ENCODE measurements at places on chromosomes 1 and 21. TPM values are rescaled to one million over a fixed set of nuclear protein-coding genes. Genes with fewer than 3 reads are reported as not detected.

DNA sequence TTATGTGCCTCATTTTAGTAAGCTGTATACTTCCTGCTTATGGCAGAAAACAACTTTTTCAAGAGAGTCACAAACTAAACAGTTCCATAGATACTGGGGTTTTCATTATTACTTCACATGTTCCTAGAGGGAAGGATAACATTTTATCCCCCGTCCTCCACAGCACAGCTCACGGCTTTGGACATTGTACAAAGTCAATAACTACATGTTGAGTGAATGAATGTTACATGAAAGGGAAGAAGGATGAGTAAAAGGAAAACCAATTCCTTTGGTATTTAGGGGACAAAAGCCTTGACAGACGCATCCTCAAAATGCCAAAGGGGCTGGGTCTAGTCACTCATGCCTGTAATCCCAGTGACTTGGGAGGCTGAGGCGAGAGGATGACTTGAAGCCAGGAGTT, 14.8 kb downstream of the PI4KB start:
- DNase-seq, result no peak

Gene S100A13
- total RNA-seq, result 43.9 TPM

- DNase-seq, result no peak
Measured at GRCh38 chr1:156691191-156691590, 14.0 kb upstream of the NES start.

DNA sequence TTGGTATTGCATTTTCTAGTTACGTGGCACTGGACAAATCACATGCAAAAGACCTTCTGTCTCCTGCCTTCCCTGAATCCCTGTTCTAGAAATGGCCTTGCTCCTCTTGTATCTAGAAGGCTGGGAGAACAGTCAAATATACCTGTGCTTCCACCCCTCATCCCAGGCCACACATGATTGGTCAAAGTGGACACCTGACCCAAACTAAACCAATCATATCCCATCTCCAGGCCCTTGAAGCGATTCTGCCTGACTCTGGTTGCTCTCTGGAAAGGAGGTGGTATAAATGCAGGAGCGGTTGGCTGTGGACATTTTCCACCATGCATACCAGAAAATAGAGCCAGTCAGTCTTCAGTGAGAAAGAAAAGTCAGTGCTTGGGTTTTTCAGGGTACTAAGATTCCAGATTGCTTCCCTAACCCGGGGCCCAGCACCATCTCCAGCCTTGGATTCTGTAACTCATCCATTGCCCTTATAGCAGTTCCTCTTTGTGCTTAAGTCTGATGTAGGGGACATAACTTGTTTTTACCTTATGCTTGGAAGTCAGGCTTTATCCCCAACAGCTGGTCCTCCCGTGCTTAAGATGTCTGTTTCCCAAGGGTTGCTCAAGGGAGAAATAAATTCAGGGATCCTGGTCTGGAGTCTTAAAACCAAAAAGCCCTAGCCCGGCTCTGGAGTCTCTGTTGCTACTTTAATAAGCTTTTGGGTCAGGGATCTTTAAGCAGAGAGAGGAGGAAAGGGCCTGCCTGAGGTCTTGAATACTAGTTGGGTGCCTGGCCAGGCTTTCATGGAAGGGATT, 7.7 kb upstream of the PHC2 start:
- no peak for DNase-seq

GRCh38 chr1:223244366-223245103, 101.5 kb upstream of the TLR5 start:
- DNase-seq, result no peak

Gene ZBTB37
- total RNA-seq, result 12.0 TPM

DNA sequence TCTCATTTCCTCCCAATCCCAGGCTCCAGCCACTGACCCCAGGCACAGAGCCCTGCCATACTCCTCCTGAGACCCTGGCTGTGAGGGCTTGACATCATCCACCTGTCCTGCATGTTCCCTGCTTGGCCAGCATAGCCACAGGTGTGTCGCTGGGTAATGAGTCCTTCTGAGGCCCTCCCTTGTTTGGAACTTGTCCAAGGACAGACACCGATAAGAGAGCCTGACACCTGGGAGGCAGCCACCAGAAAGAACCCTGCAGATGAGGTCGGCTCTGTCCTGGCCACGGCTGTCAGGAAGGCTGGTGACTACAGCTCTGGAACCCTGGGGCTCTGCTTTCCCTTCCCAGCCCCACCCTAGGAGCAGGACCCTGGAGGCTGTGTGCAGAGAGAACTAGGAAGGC, 34.6 kb downstream of the TMEM63A start:
- peak; percentile 82 for DNase-seq

DNA sequence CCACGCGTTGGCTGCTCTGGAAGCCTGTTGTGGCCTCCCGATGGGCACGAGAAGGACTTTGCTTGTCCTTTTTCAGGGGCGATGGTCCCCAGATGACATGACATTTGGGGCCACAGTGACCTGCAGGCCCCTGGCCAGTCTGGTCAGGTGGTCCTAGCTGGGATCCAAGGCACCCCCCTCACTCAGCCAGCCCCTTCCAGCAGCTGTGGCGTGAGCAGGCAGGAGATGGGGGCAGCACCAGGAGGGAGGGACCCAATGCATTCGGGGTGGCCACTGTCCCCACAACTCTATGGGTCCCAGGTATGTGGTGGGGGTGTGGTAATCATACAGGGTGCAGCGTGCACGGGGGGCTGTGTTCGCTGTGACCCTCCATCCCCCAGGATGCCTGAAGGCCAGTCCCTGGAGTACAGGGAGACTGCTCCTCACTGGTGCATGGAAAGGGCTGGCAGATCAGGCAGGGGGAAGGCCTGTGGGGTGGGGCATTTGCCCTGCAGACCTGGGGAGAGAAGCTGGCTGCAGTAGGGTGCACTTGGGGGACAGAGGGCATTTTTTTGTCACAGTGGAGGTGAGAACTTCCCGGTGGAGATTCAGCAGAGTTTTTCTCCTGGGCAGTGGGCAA, 31.7 kb downstream of the WNT3A start:
- DNase-seq, result peak; percentile 31

Gene CELA2A
- not detected for total RNA-seq

DNA sequence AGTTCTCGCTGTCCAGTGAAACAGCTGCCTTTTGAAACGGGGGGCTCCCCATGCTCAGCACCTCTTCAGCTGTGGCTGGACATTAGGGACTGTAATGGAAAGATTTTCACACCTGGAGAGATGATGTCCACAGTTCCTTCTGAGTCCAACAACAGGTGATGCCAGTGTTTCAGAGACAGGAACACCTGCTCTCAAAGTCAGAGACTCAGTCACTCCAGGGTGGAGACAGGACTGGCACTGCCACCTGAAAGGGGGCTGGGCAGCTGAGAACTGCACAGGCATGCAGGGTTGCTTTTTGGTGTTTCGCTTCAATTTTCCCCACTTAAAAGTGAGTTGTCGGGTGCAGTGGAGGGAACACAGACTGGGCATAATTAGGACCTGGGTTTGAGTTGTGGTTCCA, 124.8 kb downstream of the GALNT2 start:
- DNase-seq, result no peak

DNA sequence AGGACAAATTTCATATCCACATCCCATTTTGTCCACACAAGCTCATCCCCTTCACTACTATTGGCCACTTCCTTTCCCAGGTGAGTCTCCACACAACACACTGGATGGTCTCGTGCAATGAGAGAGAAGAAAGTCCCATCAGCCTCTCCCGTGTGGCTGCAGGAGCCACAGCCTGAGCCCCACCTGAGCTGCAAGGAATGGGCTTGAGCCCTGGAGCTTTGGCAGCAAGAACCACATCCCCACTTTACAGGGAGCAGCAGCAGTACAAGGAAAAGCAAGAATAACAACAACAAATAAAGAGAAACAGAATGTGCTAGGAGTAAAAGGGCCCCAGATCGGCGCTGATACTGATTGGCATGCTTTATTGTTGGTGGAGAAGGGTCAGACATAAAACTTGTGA, 117.7 kb downstream of the TPTE start:
- no peak for DNase-seq

DNA sequence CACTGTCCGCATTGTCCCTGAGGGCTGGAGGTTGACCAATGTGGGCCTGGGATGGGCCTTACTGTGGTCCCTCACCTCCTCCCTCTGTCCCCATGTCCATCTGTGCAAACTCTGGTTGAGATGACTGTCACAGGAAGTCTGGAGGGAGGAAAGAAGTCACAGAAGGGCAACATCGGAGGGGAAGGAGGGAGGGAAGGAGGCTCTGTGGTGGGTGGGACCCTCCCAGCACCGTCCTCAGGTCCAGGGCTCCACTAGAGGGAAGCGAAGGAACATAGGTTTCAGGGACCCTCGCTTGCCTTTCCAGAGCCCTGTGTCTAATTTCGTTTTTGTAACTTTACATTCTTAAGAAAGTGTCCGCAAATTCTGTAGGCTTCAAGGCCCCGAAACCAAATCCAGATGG, 111.3 kb upstream of the SLC44A3 start:
- no peak for DNase-seq

Gene LORICRIN
- not detected for total RNA-seq

Gene RGS16
- 1.3 TPM for total RNA-seq

DNA sequence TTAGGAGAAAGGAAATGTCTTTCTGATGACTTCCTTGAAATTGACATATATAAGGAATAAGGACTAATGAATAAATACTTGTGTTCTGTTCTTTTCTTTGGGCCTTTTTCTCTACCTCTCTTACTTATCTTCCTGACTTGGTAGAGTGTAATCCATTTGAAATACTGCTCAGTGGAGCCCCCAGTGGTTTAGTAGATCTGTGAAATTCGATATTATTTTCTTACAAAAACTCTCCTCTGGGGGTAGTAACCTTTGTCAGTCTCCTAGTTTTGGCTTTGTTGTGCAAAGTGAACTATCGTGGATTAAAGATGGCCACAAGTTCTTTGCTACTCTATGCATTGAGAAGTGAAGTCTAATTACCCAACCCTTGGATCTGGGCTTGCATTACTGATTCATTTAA, 48.8 kb downstream of the DUSP10 start:
- DNase-seq, result no peak

DNA sequence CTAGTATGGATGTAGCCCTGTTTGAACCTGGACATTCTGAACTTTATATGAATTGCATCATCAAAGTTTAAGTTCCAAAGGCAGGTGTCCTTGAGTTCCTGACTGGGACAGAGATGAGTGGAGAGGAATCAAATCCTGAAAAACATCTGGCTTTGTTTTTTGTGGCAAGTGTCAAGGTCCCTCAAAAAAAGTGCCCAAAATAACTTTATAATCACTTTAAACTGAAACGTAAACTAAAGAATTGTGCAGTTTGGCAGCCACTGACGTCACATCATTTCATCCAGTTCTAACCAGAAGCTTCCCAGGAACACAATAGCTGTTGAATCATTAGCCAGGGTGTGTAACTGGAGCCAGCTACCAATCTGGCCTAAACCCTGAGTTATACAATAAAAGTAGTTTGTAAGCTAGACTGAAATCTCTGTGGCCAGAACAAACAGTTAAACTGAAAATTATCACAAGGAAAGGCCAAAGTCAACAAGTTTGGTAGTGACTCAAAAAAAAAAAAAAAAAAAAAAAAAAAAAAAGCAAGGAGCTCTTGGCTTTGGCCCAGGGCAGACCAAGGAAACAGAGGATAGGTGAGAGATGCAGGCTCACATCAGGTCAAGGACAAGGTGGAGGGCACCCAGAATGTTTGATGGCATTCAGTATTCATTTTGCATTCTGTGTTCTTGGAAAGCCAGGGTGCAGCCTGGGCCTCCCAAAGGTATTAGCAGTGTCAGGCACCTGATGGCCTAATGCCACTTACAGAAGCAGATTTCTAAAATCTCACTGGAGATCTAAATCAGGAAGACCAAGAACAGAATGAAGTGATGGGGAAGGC, 74.3 kb downstream of the TNFSF18 start:
- DNase-seq, result peak; percentile 44

- no peak for DNase-seq
Measured at GRCh38 chr1:47213230-47213963, 18.6 kb downstream of the TAL1 start.

GRCh38 chr1:185880779-185881333, 146.7 kb downstream of the HMCN1 start:
- no peak for DNase-seq

GRCh38 chr1:200131551-200132125, 104.1 kb downstream of the NR5A2 start:
- DNase-seq, result no peak

DNA sequence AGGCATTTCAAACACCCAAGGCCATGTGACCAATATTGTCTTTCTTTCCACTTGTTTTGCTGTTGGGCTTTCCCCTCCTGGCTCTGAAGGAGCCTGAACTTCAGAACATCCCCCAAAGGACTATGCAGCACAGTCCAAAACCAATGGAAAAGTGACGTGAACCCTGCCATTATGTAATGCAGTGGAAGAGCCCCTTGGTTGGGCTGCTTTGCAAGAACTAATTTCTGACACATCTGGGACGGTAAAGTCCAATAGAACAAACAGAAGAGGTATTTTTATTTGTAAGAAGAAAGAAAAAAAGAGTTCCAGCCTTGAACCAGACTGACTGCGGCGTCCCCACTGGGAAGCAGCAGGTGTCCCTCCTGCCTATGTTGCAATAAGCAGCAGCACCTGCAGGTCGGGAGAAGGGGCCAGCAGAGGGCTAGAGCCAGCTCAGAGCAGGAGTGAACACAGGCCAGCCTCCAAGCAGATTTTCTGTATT, 116.7 kb downstream of the CDC7 start:
- DNase-seq, result peak; percentile 36

DNA sequence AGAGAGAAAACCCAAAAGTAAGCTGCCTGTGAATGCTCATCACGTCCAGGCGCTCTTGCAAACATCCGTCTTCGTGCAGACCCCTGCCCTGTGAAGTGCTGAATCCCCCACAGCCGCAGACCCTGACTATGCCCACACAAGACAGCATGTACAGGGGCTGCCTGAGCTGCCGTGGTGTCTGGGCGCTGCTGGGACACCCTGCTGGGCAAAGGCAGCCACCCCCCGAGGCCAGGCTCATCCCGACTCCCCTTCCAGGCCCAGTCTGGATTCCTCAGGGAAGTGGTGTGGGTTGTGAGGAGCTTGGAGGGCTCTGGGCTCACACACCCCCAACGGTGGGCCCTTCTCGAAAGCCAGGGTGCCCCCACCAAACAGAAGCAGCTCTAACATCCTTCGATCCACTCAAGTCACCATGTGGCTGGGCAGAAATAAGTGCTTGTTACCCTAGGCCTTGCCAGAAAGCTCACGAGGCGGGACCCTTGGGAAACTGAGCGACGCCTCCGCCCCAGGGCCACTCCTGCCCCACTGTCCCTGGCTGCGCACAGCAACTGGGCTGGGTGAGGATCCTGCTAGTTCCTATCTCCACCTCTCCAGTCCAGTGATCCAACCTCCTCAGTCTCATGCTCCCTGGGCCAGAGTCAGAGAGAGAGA, 4.8 kb upstream of the WNT9A start:
- DNase-seq, result peak; percentile 14

Gene TFF3
- 2,641 TPM for total RNA-seq

DNA sequence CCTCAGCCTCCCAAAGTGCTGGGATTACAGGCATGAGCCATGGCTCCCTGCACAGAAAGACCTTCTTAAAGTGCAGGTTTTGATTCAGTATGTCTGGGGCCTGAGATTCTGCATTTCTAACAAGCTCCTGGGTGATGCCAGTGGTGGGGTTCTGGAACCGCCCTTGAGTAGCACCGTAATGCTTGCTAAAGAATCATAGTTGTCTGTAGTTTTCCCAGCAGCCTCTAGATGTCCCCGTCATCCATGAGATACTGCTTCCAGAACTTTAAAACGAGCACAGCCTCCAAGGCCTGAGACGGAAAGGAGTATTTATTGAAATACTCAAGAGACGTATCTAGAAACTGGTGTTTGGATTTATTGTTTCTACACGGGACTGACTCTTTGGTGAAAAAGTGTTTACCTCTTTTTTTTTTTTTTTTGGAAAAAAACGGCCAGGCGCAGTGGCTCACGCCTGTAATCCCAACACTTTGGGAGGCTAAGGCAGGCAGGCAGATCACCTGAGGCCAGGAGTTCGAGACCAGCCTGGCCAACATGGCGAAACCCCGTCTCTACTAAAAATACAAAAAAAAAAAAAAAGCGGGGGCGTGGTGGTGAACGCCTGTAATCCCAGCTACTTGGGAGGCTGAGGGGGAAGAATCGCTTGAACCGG, 2.6 kb upstream of the TOR3A start:
- DNase-seq, result peak; percentile 80

Gene GJA8
- total RNA-seq, result not detected

Measured in mucosa of descending colon (tissue), 3 donors.